ENCODE measurements at places on chromosomes 6 and 20.

GRCh38 chr6:52548353-52548713, 28.5 kb downstream of the TRAM2 start:
- no peak for DNase-seq

DNA sequence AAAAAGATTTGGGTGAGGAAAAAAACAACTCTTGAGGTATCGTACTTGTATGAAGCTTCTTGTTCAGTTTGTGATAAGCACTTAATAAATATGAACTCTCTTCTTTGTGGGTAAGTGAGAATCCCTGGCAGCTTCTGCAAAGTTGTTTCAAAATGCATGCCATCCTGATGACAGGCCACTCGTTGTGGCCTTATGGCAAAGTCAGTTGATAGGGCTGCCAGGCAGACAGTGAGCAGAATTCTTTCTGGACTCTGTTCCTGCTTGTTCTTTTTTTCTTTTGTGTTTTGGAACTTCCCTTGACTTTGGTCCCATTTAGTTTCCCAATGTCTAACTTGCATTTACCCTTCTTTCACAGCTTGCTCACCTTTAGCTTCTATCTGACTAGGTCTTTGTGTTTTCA, 983.5 kb upstream of the FLRT3 start:
- no peak for DNase-seq

DNA sequence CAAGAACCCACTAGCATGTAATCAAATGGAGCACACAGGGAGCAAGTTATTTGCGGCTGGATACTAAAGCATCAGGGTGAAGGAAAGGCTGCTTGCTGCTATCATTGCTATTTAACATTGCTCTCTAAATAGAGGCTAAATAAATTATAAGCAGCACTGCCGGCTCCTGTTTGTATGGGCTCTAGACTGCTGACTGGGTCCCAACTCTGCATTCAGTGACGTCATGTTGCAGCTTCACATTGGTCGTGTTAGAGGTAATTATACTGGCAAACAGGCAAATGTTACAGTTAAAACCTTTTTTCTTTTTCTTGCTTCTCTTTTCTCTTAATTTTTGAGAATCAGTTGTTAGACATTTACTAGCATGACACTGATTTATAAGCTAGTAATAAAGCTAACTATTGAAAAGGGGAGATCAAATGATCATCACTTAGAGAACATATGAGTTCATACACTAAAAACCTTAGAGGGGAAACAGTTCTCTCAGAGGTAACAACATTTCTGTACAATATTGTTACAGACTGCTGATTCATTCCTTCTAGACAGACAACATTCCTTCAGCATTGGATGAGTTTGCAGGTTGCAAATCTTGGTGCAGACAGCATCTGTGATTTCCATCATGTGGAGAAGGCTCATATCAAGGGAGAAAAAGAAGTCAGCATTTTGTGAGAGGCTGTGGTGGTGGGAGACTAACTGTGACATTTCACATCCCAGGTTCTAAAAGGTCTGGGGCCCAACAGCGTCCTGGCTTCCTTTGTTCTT, 15.9 kb downstream of the RFPL4B start:
- DNase-seq = no peak

- DNase-seq = no peak
Observed at GRCh38 chr20:32751702-32752457, 8.6 kb upstream of the COMMD7 start.

DNA sequence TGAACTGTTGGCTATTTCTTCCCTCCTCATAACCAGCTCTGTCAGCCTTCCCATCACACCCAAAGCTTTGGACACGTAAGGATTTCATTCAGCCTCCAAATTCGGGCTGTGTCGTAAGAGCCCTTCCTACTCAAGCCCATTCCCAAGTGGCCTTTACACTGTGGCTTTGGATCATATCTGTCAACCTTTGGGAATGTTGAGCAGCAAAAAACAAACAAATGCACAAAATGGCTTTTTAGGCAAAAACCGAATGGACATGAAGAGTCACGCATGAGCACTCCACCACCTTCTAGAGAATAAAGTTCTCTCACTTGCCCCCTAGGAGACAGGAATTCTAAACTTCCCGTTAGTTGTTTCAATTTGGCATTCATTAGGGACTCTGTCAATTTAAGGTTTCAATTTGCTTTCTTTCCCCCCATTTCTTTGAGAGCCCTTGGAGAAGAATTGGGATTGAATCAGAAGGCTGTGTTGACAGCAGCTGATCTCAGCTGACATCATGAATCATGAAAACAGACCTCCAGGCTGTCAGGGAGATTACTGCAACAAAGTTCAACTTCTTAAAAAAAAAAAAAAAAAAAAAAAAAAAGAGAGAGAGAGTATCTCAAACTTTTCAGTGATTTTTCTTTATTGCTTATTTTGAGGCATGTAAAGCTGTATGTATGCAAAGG, 110.3 kb downstream of the BCAS1 start:
- DNase-seq = no peak

DNA sequence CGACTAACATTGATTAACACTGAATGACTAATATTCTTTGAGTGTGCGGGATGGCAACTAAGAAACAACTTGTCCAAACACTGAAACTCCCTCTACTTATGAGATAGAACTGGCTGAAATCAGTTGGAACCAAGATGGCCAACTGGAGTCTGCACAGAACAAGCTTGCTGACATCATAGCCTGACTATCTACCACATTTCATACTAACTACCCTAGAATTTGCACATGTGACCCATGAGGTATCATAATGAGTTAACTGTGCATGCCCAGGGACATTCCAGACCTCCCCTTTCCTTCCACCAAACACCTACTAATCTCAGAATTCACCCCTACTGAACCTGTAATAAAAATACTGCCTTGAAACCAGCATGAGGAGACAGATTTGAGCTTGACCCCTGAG, 43.2 kb downstream of the PHIP start:
- no peak for DNase-seq

DNA sequence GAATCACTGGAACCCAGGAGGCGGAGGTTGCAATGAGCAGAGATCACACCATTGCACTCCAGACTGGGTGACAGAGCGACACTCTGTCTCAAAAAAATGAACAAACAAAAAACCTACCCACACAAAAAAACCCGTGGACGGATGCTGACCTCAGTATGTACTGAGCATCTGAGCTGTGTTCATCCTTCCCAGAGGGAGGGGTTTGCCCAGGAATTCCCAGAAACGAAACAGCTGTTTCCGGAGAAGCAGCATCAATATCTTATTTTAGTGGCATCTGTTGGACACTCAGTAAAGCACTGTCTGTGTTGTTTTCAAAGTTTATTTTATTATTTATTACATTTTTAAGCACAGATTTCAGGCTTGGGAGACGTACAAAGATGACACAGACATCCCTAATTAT, 18.7 kb downstream of the NANP start:
- no peak for DNase-seq

- no peak for DNase-seq
Observed at GRCh38 chr6:11430036-11430435, 107.5 kb upstream of the TMEM170B start.

GRCh38 chr20:57791966-57792365, 82.2 kb upstream of the PMEPA1 start:
- DNase-seq = no peak

DNA sequence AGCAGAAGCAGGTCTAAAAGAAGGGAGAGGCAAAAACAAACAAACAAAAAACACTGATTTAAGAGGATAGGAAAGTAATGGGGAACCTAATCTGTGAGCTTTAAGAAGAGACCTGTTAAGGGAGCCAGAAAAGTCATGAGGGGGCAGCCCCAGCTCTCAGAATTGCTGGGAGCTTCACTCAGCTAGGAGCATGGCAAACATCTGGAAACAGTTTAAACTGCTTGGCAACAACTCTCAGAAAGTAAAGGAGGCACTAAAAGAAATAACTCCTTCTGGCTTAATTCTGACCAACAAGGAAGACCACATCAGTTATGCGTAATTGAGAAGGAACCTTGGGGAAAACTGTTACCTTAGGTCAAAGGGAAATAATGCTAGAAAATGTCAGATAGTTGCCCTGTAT, 121.4 kb downstream of the LAMP5 start:
- DNase-seq = no peak

DNA sequence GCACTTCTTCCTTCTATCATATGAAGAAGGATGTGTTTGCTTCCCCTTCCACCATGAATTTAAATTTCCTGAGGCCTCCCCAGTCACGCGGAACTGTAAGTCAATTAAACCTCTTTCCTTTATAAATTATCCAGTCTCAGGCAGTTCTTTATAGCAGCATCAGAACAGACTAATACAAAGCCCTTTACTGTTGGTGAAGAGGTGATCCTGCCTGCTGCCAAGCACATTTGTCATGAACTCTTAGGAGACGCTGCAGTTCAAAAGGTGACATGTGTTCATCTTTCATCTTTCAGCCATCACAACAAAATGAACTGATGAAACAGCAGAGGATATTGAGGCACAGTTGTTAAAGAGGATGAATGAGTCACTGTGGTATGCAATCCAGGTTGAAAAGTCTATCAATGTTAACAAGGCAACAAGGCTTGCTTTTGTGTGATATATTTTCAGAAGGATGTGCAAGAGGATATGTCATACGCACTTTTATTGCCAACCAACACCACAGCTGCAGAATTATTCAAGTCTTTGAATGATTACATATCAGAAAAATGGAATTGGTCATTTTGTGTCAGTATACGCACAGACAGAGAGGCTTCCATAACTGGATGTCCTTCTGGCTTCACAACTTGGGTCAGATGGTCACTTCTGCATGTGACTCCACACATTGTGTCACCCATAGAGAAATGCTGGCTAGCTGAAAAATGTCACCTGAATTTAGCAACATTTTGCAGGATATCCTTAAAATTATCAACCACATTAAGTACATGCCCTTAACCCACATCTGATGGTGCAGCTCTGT, 52.4 kb upstream of the PLN start:
- no peak for DNase-seq

GRCh38 chr6:16228709-16229665, 9.4 kb upstream of the GMPR start:
- DNase-seq = no peak

DNA sequence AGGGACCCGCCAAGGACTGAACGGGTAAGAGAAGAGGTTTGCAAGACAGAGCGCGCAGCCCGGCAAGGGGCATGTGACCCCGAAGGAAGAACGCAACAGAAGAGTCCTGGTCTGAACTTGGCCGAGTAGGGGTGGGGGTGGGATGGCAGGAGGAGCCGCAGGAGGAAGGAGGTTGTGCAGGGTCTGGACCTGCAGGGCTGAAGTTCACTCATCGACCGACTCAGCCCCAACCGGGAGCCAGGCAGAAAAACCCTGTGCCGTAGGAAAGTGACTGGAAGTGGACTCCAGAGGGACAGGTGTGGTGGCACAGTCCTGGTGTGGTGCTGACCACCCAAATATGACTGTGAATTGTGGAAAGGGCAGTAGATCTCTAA, 15.2 kb downstream of the ADISSP start:
- DNase-seq = no peak

GRCh38 chr6:72784071-72784470, 162.2 kb downstream of the KCNQ5 start:
- no peak for DNase-seq

DNA sequence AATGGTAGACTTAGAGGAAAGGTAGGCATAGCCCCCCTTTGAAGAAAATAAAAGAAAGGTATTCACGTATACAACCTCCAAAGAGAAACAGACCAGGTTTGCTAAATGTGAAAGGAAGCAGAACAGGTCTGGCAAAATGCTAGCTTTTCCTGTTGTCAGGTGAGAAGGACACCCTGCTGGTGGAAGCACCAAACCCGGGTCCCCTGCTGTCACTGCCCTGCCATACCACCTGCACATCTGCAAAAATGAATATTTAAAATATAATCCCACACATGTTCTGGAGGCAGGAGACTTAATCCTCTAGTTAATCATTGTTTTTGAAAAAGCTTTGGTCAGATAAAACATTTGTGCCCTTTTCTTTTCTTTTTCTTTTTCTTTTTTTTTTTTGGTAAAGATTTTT, 48.9 kb upstream of the OLIG3 start:
- DNase-seq = peak; percentile 5

DNA sequence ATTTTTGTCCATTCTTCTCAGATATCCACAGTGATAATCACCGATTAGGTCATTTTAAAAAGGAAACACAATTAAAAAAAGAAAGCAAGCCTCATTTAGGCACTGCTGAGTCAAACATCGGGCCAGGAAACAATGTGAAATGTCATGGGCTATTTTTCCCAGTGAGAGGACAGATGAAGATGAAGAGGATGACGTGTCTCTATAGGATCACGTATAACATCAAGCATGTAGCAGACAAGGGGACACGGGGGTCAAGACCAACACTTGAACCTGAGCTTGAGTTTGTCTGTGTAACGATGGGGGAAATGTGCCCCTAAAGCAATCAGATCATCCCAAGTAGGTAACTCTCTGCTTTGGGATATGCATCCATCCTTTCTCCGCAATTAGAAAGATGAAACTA, 553.2 kb downstream of the CD83 start:
- DNase-seq = no peak

- peak; percentile 29 for DNase-seq
Observed at GRCh38 chr20:44650771-44651433, 597 bp downstream of the ADA start.

DNA sequence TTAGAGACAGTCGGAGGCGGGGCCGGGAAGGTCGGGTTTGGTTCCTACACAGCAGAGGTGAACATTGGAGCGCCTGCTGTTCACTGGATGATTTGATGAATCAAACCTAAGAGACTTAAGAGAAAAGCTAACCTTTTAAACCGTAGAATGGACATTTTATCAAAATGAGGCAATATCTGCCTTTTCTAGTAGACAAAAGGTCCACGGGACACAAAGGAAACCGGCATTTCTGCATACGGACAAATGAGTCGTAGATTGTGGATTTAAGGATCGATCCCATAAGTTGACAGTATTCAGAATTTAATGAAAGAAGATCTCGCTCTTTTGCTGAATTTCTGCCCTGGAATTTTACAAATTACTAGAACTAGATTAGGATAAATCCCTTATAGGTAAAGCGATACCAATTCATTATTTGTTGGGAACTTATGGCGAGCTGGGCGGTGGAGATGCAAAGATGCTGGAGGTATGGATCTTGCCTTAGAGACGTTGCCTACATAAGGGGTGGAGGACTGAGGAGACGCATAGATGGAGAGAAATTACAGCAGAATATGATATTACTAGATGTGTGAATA, 400 bp downstream of the PAK1IP1 start:
- DNase-seq = no peak

- DNase-seq = no peak
Observed at GRCh38 chr6:51513891-51514747, 573.3 kb downstream of the PKHD1 start.

DNA sequence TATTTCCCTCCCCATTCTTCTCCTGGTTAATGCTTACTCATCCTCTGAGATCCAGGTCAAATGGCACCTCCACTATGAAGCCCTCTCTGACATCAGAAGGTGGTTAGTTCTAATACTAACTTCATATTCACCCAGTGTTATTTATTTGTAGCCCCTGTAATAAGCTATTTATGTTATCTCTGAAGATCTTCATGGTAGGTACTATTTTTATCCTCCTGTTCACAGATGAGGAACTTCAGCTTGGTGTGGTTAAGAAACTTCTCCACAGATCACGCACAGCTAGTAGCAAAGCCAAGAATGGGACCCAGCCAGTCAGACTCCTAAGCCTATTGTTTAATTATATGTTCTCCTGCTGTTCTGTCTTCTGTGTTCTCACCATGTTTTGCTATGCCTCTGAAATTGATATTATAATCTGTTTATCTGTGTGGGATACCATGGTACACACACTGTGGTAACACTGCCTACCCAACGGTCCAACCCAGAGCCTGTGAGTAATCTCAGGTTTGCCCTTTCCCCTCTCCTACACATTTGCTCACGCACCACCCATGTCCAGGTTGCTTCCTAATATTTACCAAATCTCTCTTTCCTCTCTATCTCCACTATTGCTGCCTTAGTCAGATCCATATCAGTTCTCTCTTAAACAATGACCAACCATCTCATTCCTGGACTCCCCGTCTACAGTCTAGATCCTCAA, 98.4 kb downstream of the IPCEF1 start:
- no peak for DNase-seq

All from T-helper 1 cell (primary cell).